Activated CD8-positive, alpha-beta memory T cell treated with anti-CD3 and anti-CD28 coated beads for 4 hours (primary cell): ENCODE measurements at places on chromosomes 6 and 20.

- no peak for DNase-seq
Observed at GRCh38 chr20:9514072-9514460, 324 bp upstream of the LAMP5 start.

GRCh38 chr6:162825597-162825996 is 97.8 kb downstream of the PACRG start:
- no peak for DNase-seq

GRCh38 chr20:51902933-51903332 is 100.6 kb upstream of the SALL4 start:
- no peak for DNase-seq

DNA sequence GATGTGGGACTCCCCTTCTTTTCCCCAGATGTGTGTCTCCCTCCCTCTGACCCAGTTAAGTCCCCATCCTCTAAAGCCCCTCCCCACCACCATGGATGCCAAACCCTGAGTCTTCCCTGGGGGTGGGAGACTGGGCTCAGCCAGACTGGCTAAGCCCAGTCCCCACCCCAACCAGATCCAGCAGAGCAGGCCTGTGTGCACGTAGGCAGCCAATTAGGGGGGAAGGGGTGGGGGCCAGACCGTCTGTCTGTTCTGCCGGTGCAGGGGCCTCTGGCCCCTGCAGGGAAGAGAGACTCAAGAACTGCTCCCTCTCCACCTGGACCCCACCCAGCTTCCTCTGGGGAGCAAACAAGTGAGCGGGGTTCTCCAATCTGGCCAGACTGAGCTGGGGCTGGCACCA is 605 bp downstream of the COX4I2 start:
- DNase-seq = no peak

GRCh38 chr6:129586815-129587214 is 123.2 kb downstream of the ARHGAP18 start:
- DNase-seq = no peak

- no peak for DNase-seq
Observed at GRCh38 chr6:57434944-57435343, 117.5 kb downstream of the PRIM2 start.

DNA sequence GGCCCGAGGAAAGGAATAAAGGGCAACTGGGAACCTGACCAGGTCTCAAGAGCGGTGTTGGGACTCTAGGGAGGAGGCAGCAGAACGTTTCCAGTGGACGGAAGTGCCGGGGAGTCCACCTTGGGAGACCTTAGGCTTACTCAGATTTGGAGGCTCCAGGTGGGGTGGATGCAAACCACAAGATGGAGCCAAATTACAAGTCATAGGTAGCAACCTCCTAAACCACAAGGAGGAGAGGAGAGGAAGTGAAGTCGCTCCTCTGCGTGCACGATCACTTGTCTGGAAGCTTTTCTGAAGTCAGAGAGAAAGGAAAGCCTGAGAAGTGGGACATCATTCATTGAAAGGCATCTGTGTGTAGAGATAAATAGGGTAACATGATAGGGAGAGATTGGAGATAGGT is 9.3 kb downstream of the HLA-DOA start:
- DNase-seq = no peak

- DNase-seq = no peak
Observed at GRCh38 chr20:49750611-49751396, 37.1 kb upstream of the B4GALT5 start.

GRCh38 chr6:144555066-144555465 is 269.9 kb downstream of the UTRN start:
- no peak for DNase-seq

DNA sequence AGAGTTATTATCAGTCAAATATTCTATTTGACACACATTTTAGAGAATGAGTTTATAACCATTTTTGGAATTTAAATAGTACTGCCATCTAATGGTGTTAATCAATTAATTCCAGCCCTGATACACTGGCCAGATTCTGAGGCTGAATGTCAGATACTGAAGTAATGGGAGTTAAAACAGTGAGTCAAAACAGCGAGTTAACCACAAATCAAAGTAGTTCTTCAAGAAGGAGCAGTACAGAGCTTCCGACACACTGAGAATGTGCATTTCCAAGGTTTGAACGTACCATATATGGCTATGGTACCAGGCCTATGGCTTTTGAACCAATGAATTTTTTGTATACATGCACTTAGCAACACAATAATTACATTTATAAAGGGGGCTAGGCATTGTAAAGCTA is 11.3 kb upstream of the CEP43 start:
- no peak for DNase-seq

GRCh38 chr6:36978421-36979346 is 7.3 kb downstream of the MTCH1 start:
- DNase-seq = no peak

- DNase-seq = no peak
Observed at GRCh38 chr20:54525916-54526590, 50.7 kb downstream of the DOK5 start.

GRCh38 chr6:24882835-24883555 is 52.8 kb downstream of the RIPOR2 start:
- no peak for DNase-seq
